HT-29 (cell line): ENCODE measurements at places on chromosomes 1 and 21.
A peak's percentile ranks its signal among the peaks of the same experiment; 100 is the strongest.

GRCh38 chr1:85445906-85446305 lies 19.1 kb downstream of the DDAH1 start:
- no peak for DNase-seq

DNA sequence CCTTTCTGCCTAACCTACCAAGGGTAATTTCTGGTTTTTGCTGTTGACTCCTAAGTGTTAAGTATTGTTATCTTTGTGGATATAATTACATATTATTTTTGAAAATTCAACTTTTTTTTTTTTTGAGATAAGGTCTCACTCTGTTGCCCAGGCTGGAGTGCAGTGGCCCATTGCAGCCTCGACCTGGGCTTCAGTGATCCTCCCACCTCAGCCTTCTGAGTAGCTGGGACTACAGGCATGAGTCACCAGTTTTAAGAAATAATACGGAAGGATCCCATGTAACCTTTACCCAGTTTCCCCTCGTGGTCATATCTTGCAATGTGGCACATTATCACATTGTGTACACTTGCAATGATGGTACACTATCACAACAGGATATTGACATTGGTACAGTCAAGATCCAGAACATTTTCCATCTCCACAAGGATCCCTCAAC lies 3.1 kb downstream of the CHD1L start:
- DNase-seq, result no peak

- no peak for DNase-seq
These were observed 41.1 kb upstream of the CCSAP start for GRCh38 chr1:229383961-229384360.

DNA sequence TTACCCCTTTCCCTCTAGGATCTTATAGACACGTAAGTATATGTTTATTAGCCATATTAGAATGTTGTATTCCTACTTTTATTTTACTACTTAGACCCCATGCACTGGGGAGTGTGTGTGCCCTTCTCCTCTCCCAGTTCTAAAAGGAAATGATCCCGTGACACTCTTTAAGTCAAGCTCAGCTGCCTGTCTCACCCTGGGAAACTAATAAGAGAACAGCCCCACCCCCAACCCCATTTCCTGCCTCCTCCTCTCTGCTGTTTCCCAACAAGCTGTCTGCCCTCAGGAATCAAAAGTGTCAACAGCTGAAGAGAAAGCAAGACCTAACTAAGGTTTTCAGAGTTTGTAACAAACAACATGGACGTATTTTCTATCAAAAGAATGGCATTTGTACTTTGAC lies 92.6 kb upstream of the VAV3 start:
- no peak for DNase-seq

DNA sequence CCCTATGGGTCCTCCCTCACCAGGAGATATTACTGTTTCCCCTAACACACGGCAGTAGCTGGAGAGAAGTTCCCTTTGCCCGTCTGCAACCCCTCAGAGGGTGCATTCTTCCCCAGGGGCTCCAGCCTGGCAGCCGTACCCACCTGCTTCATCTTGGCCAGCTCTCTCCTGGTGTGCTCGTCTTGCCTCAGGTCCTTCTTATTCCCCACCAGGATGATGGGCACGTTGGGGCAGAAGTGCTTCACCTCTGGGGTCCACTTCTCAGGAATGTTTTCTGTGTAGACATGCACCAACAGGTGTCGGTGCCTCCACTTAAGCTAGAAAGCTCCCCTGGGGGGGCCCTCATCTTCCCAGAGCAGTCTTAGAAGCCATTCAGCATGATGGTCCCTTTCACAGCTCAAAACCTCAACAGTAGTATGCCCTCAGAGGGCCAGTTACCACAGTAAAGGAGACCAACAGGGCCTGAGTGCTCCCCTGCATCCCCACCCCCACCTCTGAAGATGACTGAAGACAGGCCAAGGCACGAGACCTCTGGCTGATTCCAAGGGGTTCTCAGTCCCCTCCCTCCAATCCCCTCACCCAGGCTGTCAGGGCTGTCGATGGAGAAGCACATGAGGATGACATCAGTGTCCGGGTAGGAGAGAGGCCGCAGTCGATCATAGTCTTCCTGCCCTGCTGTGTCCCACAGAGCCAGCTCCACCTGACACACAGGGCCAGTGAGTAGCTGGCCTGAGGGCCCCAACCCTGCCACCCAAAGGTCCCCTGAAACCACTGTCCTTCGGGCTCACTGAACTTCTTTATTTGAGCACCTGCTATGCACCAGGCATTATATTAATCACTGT lies 4.3 kb downstream of the RHOC start:
- no peak for DNase-seq

- DNase-seq, result no peak
These were observed 174.5 kb upstream of the RUNX1 start for GRCh38 chr21:35223480-35224156.

DNA sequence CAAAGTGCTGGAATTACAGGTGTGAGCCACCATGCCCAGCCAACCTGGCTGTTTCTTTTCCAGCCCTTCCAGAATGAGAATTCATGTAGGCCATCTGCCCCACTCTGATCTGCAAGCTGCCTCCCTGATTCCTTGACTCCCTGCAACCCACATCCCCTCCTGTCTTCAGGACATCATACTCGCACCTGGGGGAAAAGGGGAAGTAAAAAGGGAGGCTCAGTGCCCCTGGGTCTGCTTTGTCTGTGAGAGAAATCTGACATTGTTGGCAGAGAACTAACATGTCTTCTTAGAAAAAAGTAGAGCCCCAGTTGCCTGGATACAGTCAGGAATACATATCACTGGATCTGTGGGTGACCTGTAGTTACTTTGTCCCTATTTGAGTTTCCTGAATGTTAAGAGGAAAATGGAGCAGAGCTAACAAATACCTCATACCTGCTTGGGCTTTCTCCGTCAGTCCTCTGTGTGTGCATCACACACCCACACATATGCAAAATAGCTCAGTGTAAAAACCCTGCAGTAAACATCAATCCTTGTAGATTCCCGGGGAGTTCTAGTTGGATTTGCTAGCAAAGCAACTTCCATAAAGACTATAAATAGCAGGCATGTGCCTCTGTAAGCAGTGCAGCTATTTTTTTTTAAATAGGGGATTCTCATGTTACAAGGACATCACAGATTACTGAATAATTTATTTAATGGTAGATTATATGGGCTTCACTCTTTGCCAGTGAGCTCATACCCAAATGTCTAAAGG lies 62.9 kb downstream of the TEX35 start:
- no peak for DNase-seq

DNA sequence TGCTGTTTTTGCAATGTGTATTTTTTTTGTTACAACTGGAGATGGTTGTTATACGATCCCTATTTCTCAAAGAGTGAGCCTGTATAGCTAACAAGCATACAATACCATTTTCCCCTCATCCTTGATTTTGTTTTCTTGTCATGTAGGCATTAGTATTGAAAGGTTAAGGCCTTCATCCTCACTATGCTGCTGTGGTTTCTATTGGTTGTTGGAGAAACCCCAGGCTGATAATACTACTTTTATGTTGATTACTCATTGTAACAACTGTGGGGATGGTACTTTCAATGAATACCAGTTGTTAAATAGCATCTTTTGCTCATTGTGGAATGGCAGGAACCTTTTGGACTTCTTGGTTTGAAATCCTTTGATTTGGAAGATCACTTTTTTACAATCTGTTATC lies 39.0 kb upstream of the MACF1 start:
- DNase-seq, result no peak

DNA sequence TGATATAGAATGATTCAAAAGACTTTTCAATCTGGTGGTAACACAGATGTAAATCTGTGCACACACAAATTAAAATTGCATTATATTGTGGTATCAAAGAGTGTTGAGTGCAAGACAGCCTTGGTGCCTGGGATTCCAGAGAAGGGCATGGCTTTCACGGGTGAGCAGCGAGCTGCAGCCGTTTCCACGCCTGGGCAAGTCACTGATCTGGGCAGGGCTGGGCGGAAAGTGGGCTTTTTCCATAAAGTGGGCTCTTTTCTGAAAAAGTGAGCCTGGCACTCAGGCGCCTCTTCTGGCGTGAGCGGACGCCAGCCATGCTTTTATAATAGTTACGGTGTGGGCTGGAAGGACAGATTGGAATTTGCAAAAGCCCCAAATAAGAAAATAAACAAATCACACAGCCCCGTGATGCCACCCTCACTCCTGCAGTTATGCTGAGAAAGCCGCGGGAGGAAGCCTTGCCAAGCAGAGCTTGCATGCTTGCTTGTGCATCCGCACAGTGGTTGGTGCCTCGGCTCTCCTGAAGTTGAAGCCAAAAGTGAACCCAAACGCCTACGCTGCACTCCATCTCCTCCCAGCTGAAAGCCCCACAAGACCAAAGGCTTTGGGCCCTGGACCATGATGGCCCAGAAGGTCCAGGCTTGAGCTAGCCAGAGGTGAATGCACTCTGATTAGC lies 7.1 kb upstream of the C1orf115 start:
- DNase-seq, result no peak

- no peak for DNase-seq
These were observed 286.3 kb upstream of the SGIP1 start for GRCh38 chr1:66247415-66248208.

DNA sequence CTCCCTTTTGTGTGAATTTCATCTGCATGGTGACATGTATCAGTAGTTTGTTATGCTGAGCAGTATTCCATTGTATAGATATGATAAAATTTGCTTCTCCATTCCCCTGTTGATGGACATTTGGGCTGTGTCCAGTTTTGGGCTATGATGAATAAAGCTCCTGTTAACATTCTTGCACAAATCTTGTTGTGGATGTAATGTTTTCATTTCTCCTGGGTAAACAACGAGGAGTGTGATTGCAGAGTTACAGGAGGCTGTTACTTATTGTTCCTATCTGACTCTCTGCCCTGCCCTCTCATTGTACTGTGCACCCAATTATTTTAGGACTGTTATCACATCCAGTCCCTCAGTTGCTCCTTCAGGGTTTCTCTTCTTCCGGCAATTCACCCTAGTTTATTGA lies 24.2 kb downstream of the MAPKAPK2 start:
- DNase-seq, result no peak

DNA sequence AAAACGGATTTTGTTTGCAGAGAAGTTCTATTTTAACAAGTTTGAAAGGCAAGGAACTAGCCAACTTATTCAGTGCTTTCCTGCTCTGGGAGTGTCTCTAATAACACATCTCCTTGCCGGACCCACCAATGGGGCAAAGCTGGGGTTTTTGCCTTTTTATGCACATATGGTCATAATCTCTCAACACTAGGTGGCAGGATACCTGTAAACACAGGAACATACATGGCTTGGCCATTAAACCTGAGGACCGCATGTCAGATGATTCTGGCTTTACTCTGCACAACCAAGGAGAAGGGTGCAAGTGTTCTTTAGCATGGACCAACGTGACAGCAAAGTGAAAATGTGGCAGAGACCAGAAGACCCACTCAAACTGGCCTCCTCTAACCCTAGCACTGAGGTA lies 4.9 kb downstream of the TMEM9 start:
- peak; percentile 58 for DNase-seq

GRCh38 chr1:39992888-39993287 lies 37.9 kb downstream of the MFSD2A start:
- no peak for DNase-seq

- DNase-seq, result no peak
These were observed 63.4 kb downstream of the CAPN2 start for GRCh38 chr1:223775711-223776074.

GRCh38 chr1:197770243-197770642 lies 5.0 kb downstream of the DENND1B start:
- DNase-seq, result no peak

GRCh38 chr1:34806396-34806795 lies 13.6 kb downstream of the GJA4 start:
- DNase-seq, result no peak

DNA sequence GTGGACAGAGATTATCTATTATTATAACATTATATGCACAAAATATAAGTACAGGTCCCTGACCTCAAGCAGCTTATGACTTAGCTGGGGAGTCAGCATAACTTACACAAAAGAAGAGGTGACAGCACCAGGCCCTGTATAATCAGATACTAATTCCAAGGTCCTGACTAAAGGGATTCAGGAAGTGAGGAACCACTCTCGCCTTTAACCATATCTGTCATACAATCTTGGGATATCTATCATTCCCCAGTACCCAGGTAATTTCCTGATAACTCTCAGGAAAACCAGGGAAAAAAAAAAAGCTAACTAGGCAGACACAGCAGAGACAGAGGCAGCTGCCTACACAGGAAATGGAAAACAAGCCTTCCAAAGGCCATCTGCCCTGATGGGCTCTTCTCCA lies 78.5 kb upstream of the CAMK1G start:
- no peak for DNase-seq

GRCh38 chr1:108502624-108503023 lies 52.5 kb downstream of the NBPF6 start:
- DNase-seq, result no peak

DNA sequence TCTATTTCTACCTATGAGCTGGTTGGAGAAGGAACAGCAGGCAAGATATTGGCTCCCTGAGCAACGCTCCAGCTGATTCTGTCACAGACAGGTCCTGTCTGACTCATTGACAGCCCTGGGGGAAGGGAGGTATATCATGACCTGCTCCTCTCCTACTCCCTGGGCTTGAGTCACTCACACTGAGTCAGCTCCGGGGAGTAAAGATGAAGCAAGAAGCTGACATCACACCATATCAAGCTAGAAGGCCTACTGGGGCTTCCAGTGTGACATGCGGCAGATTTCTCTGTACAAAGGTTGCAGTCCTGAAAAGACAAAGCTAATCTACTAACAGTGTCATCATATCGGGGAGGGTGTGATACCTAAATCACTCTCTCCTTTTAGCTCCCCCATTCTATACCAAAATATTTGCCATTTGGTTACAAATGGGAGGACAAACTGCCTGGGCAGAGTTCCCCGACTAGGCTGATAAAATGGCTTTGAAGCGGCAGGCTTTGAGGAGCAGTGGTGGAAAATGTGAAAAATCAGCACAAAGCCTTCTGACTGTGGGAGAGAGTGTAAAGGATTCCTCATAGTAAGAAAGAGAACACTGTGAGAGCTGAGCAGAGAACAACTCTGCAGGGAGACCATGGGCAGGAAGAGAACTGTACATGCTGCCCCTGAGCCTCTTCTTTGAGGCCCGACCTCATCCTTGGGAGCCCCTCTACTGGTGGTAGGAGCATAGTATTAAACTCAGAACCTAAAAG lies 15.5 kb downstream of the PI4KB start:
- peak; percentile 85 for DNase-seq
